ENCODE measurements at places on chromosomes 4 and X. TPM values are rescaled to one million over a fixed set of nuclear protein-coding genes. Genes with fewer than 3 reads are reported as not detected.

Gene TEC
- 8.3 TPM for total RNA-seq

Gene SLC34A2
- total RNA-seq = not detected

Gene NRK
- total RNA-seq = not detected

Gene F11
- not detected for total RNA-seq

GRCh38 chr4:14269824-14270223 lies 642.3 kb upstream of the BOD1L1 start:
- ATAC-seq = no peak

DNA sequence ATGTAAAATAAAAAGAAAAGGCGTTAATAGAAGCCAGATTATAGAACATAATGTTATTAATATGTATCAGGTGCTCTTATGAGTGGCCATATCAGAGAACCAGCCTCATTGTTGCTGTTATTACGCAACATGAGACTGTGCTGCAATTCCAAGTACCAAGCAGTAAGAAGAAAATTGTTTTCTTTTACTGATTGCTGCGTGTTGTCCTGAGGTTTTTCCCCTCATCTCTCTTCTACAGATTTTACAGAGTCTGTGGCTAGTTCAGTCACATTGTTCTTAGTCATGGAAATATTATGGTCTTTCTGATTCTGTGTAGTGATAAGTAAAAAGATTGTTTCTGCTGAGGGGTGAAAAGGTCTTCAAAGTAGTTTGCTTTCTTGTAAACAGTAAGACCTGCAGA lies 55.9 kb downstream of the NPNT start:
- ATAC-seq = no peak

DNA sequence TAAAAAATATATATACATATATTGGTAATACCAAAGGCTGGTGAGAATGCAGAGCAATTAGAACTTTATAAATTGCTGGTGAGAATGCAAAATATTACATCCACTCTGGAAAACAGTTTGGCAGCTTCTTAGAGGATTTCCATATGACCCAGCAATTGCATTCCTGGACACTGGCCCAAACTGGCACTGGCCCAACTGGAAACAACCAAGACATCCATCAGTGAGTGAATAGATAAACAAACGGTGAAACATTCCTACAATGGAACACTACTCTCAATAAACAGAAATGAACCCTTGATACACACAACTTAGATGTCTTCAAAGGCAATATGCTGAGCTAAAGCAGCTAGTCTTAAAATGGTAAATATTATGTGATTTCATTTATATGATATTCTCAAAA lies 524.2 kb downstream of the IQCM start:
- ATAC-seq = no peak

- ATAC-seq = peak; percentile 88
These were observed 40.9 kb upstream of the CPLX1 start for GRCh38 chr4:866761-867390.
